ENCODE measurements at places on chromosomes 3 and 15.

DNA sequence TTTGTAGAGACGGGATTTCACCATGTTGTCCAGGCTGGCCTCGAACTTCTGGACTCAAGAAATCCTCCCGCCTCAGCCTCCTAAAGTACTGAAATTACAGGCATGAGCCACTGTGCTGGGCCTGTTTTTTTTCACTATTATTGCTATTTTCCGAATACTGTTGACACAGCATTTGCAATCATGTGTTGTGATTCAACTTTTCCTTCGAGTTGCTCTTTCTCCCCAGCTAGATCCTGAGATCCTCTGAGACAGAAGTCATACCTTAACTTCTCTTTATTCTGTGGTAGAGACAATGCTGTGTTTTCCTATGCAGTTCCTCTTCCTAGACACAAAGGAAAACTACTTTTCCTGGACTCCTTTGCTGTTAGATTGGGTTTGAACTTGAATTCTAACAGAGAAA is 46.4 kb upstream of the USP3 start:
- DNase-seq = no peak

- DNase-seq = no peak
Observed at GRCh38 chr15:92650256-92650655, 5.3 kb downstream of the FAM174B start.

- DNase-seq = no peak
Observed at GRCh38 chr3:9696480-9697220, 7.0 kb upstream of the CPNE9 start.

- DNase-seq = no peak
Observed at GRCh38 chr15:69056365-69056764, 41.9 kb downstream of the NOX5 start.

DNA sequence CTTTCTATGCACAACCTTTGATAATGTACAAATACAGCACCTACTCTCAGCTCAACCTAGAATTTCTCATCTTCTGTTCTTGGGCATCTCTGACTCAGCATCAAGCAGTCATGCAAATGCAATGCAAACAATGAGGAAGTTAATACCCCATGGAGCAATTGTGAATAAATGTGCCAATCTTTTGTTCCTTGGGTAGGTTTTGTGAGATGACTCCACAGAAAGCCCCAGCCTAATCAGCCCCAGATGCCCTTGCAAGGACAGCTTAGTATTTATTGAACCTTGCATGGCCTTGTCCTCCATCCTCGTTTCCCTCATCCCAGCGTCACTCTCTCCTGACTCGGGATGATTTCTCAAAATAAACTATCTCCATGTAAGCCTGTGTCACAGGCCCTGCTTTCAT is 494.7 kb upstream of the NECTIN3 start:
- peak; percentile 26 for DNase-seq

DNA sequence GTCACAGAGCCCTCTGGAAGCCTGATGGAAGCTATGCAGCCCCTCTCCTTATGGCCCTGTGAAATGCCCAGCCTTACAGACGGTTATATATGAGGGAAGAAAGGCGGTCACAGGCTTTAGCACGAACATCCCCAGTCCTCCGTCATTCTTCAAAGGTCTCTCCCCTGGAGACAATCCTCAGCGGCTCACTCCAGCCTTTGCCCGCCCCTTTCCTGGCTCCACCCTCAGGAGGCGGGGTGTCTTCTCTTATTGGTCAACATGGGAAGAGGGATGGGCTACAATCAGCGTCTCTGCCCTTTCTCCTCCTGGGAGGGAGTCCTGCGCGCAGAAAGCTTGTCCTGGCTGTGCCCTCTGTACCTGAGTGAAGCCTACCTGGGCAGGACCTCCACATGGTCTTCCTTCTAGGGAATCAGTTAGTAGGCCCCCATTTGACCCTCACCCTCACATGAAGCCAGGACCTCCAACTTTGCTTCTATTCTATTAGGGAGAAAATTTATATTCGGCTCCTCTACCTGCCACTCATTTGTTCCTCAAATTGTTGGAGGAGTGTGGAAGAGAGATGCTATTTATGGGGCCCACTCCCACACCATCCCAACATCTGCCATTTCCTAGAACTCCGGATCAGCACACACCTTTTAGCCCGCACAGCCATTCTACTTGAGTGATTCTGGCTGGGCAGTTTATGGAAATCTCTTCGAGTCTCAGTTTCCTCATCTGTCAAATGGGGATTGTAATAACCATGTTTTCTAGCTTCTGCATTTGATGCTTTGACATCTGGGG is 112.9 kb upstream of the SLC6A11 start:
- no peak for DNase-seq

DNA sequence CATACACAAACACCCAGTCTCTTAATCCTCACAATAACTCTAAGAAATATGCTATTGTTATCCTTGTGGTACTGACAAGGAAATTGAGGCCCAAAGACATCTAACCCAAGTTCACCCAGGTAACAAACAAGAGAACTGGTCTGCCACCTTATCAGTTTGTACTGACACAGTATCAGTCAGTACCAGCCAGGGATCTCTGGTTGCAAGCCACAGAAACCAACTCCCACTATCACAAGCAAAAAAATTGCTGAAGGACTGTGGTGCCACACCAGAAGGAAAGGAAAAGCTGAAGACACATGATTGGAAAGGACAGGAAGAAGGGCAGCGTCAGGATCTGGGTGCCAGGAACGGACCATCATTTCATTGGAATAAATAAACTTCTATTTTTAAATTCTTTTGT is 63.8 kb upstream of the GLCE start:
- DNase-seq = no peak

GRCh38 chr3:107962037-107962436 is 128.8 kb downstream of the CD47 start:
- no peak for DNase-seq

GRCh38 chr3:23830869-23831484 is 25.2 kb downstream of the UBE2E1 start:
- DNase-seq = no peak

GRCh38 chr15:70308011-70308734 is 210.5 kb upstream of the TLE3 start:
- DNase-seq = no peak

GRCh38 chr3:16476636-16477035 is 36.9 kb downstream of the RFTN1 start:
- DNase-seq = peak; percentile 61

GRCh38 chr3:177835008-177835407 is 637.7 kb upstream of the TBL1XR1 start:
- DNase-seq = peak; percentile 40

DNA sequence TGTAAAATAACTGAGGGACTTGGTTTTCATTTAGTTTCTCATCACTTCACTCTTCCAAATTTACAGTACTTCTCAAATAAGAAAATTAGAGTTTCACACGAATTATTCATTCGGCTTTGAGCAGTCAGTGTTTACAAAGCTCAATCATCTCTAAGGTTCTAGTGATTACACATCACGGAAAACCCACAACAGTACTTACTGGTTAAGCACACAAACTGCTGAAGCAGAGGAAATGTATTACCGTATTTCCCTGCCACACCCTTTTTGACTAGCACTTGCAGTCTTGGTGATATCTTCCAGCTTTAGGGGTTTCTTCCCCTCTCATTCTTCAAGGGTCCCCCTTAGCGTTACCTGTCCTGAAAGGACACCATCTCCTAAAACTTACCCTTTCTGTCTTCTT is 164.8 kb upstream of the CDIN1 start:
- no peak for DNase-seq

DNA sequence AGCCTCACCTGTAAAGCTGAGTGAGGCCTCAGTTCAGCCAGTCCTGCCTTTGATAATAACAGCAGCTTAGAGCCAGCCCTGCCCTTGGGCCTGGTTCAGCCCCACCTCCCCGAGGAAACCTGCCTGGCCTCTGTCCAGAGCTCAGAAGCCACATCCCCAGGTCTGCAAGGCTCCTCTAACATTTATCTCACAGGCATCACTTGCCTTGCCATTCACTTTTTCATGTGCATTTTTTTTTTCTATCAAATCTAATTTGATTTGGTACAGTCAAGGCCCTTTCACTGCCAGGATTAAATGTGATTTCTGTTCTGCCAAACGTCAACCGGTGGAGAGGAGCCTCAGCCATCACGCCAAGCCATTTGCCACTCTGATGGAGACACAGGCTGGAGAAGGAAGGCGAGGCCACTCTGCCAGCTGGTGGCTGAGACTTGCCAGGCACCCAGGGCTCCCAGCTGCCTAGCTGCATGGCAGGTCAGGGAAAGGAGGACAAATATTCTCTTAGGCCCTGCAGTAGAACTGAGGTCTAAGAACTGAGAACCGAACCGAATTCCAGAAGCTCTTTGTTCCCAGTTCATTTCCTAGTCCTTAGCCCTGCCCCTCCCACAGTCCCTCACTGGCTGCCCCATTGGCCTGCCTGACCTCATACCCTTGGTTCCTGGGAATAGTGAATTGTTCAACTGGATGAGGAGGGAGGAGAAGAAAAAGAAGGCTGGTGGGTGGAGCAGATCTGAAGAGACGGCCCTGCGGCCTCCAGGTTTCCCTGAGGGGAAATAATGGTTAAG is 76.4 kb downstream of the SPSB4 start:
- DNase-seq = no peak

DNA sequence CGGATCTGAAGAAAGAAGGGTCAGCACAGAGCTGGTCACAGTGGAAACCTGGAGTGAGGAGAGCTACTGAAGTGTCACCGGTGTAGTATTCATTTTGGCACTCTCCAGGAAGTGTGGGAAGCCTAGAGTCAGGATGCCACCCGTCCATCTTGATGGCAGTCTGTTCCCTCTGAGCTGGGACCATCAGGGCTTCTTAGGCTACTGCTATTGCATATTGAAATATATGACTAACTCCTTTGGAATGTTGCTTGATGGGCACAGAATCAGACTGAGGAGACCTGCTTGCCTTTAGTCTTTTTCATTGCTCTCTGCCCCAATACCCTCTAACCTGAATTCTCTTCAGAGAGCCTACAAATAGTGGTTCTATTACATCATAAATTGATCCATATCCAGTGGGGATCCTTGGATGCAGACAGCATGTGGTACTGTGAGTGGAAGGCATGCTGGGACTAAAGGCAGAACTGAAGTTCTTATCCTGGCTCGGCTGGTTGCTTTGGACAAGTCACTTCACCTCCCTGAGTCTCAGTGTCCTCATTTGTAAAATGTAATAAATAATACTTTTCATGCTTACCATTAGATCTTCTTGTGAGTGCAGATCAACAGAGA is 143.5 kb downstream of the PDE8A start:
- DNase-seq = no peak

GRCh38 chr3:39166134-39166710 is 12.8 kb upstream of the CSRNP1 start:
- DNase-seq = no peak

DNA sequence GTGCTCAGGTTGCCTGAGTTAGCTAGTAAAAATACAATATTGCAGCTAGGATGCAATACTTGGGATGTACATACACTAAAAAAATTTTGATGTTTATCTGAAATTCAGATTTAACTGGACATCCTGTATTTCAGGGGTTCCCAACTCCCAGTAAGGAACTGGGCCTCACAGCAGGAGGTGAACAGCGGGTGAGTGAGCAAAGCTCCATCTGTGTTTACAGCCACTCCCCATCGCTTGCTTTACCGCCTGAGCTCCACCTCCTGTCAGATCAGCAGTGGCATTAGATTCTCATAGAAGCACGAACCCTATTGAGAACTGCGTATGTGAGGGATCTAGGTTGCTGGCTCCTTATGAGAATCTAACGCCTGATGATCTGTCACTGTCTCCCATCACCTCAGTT is 285.1 kb upstream of the PROK2 start:
- no peak for DNase-seq

- DNase-seq = no peak
Observed at GRCh38 chr3:195036574-195036973, 234.4 kb downstream of the XXYLT1 start.

GRCh38 chr15:67831363-67831762 is 6.1 kb downstream of the SKOR1 start:
- no peak for DNase-seq

GRCh38 chr15:29792426-29793159 is 29.7 kb downstream of the TJP1 start:
- DNase-seq = no peak

DNA sequence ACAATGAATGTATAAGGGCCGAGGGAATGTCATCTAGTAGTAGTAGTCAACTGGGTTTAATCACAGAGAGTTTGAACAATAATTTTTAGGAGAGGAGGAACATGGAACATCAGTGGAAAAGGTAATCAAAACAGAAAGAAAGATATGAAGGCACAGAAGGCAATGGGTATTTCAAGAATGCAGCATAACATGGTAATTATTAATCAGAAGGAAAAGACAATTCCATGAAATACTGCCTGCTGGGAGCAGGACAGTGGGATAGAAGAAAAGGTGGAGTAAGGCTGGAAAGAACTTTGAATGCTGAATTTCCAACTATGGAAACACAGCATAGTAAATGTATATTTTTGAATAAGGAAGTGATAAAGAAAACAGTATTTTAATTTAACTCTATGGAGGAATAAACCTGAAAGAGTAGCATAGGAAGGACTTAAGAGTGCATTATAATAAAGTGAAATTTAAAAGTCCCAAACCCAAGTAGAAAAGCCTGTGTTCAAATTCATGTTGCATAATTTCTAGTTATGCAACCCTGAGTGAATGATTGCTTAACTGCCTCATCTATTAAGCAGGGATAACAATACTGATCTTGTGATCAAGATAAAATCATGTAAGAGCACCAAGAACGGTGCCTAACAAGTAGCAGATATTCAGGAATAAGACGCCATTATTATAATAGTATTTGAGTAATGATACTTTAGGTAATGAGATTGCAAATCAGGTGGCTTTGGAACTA is 357.7 kb downstream of the TBC1D5 start:
- DNase-seq = no peak

GRCh38 chr3:187211532-187212195 is 14.4 kb downstream of the RTP1 start:
- DNase-seq = no peak

DNA sequence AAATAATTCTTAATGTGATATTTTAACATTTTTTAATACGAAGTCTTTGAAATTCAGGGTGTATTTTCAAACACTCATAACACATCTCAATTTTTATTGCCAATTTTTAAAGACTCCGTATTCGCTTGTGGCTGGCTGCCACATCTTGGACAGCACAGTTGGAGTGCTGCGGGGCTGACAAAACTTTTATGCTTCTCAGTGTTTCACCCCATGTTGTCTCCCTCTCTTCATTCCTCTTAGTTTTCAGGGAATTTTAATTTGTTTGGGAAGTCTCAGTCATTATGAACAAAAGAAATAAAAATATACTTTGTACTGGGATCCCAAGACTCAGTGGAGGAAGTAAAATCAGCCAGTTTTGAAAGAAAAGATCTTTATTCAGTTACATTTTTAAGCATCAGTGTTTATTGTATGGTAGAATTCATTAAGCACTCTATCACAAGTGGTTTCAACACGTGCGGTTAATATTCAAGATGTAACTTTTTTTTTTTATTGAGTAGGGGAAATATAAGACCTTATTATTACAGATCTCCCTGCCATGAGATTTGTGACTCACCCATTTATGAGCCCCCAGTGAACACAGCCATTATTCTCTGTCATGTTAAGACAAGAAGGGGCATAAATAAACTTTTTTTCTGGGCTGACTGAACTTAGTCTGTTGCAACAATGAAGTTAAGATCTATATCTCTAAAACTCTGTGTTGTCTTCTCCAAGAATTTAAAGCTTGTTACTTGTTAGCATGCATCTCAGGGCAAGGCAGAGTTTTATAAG is 26.8 kb downstream of the KAT2B start:
- DNase-seq = no peak

GRCh38 chr3:28916713-28917499 is 364.0 kb upstream of the RBMS3 start:
- peak; percentile 71 for DNase-seq

GRCh38 chr3:42659451-42660130 is 6.1 kb downstream of the ZBTB47 start:
- no peak for DNase-seq

- DNase-seq = no peak
Observed at GRCh38 chr15:89888214-89888804, 5.5 kb downstream of the AP3S2 start.

Measured in pulmonary artery endothelial cell (primary cell).